ENCODE measurements at places on chromosomes 5 and 9.

- DNase-seq: no peak
Measured at GRCh38 chr5:65141493-65141892, 340.2 kb downstream of the ADAMTS6 start.

DNA sequence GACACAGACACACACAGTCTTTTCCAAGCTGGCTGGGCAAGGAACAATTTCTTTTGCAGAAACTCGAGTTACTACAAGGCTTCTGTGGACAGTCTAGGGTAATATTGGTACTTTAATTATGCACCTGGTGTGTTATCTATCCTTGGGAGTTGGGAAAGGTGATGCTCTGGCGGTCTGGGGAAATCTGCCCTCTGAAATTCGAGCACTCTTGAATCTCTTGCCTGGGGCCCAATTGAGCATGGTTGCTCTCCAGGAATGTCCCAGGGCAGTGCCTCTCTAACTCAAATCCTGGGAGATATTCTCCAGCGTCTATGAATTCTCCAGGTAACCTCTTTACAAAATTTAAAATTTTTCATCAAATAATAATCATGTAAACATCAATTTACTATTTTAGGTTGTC, 69.3 kb downstream of the KCNIP1 start:
- no peak for DNase-seq

- DNase-seq: no peak
Measured at GRCh38 chr5:82590112-82590511, 312.0 kb upstream of the RPS23 start.

DNA sequence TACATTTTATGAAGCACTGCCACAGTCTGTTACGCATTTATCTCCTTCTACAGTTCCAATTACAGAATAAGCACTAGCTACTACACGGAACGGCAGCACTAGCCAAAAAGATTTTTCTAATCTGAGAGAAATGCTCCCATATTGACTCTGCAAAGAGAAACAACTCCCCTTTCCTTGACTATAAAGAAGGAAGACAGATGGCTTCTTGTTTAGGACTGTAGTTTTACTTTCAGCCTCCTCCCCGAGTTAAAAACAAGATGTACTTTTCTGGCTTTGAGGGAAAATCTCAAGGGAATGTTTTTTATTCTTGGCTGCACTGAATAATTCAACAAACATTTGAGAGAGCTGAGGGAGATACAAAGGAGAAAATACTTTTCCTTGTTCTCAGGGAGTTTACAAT, 1.9 kb upstream of the SLC44A1 start:
- DNase-seq: no peak

DNA sequence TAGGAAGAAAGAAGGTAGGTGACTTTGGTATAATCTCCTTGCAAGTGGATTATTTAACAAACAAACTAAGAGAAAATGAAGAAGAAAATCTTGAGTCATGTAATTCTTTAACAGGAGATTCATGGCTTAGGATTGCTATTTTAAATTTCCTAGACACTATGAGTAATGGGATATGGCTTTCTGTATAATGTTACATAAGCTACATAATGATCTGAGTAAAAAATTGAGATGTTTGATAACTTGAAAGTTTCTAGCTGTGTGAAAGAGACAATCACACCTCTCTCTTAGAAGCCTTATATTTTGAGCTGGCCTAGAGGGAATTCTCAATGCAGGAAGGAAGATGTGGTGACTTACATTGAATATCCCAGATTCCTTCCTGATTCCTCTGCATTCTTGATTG, 92.5 kb downstream of the CDH9 start:
- DNase-seq: no peak

GRCh38 chr5:53019320-53019719, 30.2 kb downstream of the ITGA2 start:
- DNase-seq: no peak

DNA sequence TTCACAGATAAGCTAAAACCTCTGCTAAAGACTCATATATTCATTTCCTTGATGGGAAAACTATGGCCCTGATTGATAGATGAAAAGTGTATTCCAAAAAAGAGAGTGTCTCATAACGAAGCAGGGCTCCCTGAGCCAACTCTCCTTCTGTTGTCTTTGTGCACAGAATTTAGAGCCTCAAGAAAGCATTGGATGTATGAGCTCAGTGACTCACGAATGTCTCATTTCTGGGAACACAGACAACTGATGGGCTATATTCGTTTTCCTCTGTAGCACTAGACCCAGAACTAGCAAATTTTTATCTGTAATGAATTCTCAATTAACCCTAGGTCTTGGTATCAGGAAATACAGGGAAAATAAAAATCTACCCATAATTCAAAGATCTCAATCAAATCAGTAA, 88.4 kb downstream of the LMNB1 start:
- no peak for DNase-seq

GRCh38 chr9:78622126-78622525, 325.2 kb downstream of the PSAT1 start:
- DNase-seq: no peak

GRCh38 chr5:59562756-59563389, 330.7 kb downstream of the PDE4D start:
- no peak for DNase-seq

GRCh38 chr5:74309050-74309449, 331.5 kb downstream of the ENC1 start:
- no peak for DNase-seq

- DNase-seq: no peak
Measured at GRCh38 chr9:124574534-124575375, 67.6 kb upstream of the NR5A1 start.

DNA sequence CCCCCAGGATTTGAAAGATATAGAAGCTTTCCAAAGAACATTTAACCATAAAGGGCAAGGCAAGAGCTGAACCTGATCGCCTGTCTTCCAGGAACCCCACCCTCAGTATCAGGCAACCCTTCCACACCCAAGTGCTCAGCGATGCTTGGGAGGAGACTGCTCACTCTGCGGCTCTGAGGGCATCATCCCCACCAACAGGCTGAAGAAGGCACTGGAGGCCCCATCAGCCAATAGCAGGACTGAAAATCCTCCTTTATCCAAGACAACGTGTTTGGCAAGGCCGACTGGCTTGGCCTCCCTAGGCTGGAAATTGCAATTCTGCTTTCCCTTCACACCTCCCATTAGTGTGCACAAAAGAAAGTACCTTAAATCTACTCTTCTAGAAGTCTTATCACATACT, 1.4 kb upstream of the PPP2CA start:
- DNase-seq: no peak

Data from NCI-H524 treated with DMSO at 0.1 percent for 48 hours (cell line).